Activated T-cell treated with anti-CD3 and anti-CD28 coated beads for 1 hour (primary cell): ENCODE measurements at places on chromosomes 2 and 18.
A peak's percentile ranks its signal among the peaks of the same experiment; 100 is the strongest.

DNA sequence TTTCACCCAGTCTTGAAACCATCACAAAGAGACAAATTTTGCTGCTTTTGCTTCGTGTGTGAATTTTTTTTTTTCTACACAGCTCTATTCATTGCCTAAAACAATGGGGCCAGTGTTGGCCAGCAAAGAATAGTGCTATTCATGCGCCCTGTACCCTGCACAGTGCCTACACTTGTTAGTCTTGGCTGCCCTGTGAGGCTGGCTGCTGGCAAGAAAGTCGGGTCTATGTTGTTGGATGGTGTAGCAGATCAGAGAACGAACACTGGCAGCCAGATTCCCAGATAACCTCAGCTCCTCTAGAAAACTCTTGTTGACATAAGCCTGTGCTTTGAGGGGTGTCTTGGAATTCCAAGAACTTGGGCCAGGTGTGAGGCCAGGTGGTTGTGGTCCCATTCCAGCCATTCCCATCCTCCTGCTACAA lies 455.7 kb upstream of the TCF4 start:
- DNase-seq, result no peak

DNA sequence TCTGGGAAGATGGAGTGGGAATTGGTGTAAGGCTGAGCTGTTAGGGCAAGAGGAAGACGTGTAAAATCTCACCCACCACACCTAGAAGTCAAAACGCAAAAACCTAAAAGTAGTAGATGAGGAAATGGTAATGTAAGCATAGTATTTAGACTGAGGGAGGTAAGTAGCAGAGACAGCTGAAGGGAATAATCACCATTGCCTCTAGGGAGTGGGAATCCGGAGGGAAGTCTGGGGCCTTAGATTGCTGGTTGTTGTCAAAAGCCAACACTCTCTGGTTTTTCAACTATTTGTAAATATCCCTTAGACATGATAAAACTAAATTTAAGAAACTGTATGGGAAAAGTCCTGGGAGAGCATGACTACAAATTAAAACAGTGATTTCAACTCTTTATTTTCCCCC lies 28.7 kb upstream of the MYCN start:
- no peak for DNase-seq

DNA sequence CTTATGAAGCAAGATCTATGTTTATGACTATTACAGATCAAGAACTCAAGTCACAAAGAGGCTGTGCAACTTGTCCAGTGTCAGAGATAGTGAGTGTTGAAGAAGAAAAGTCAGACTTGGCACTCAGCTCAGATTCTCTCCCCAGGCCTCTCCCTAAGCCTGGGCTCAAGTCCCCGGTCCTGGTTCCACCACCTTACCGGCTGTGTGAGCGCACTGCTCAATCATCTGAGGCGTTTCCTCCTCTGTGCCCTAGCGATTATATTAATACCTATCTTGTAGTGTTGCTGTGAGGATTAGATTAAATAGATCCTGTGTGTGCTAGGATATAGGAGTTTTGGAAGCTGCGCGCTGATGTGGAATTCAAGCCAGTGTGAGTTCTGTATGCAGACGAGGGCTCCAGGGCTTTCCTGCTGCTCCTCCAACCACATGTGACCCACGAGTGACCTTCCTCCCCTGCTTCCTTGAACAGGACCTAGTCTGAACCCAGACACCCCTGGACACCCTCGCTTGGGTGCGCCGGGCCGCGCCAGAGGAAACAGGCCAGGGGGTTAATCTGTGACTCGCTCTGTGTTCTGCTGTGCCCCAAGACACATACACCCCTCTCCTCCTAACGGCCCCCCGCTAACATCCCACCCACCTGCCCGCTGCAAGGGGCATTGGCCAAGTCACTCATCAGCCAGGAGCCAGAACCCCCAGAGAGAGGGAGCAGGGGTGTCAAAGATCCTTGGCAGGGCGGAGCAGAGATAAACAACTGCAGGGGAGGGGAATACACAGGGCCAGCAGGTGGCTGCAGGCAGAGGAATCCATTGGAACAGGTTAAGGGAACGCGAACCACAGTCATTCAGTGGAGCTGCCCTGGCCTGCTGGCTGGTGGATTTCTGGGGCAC lies 38.3 kb downstream of the TNS1 start:
- DNase-seq, result no peak

GRCh38 chr2:105781274-105781978 lies 36.7 kb downstream of the NCK2 start:
- DNase-seq, result no peak

DNA sequence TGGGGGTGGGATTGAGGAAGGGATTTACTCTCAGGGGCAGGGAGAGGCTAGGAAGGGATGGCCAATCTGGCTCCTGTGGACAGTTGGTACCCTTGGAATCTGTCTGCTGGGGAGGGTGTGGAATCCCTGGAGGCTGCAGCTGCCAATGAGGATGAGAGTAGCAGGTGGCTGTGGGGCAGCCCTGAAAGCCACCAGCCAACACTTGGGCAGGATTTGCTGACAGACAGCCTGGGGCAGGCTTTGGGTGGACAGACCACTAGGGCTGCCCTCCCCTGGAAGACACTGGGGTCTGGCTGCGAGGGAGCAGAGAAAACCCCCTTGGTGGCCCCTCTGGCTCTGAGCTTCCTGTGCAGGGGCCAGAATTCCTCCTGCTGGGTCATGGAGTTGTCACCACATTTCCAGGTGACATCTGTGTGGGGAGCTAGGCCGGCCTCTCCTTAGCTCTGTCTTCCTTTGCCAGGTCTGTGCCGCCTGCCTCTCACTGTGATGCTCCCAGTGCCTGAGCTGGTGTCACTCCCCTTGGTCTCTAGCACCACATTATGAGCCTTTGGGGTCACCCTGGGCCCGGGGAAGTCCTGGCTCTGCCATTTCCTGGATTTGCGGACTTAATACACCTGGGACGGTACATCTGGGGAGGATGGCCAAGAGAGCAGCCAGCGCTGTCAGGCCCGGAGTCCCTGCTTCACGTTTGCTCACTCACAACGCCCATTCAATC lies 13.4 kb upstream of the ARHGEF4 start:
- no peak for DNase-seq

GRCh38 chr18:56461151-56461550 lies 177.2 kb downstream of the TXNL1 start:
- no peak for DNase-seq

GRCh38 chr2:168662651-168663208 lies 139.7 kb upstream of the NOSTRIN start:
- no peak for DNase-seq

DNA sequence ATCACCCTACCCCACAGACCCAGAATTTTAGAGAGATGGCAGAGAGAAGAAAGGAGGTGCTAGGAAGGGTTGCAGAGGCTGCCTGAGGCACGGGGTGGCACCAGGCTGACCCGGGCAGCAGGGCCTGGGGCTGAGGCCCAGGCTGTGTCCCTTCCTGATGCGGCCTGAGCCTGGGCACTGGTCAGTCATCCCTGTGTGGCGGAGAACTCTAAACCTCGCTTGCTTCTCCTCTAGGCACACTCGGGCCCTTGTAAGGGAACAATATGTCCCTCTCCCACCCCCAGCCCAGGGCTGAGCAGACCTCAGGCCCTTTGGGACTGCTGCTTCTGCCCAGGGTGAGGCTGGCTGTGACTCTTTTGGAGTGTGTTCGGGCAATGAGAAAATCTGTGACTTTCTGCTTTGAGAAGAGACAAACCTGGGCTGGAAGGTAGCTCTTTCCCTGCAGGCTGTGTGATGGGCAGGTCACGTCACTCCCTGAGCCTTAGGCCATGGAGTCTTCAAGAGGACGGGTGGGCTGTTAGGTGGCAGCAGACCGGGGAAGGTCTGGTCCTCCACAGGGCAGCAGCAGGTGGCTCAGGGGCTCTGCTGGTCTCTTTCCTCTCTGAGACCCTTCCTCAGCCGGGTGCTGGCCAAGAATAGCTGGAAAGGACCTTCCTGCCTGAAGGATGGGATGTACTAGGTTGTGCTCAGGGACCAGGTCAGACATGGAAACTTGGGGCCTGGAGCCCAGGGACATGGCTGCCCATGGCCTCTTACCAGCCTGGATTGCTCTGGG lies 96.8 kb downstream of the GLI2 start:
- DNase-seq, result no peak

- DNase-seq, result no peak
Observed at GRCh38 chr2:45323344-45323743, 287.7 kb downstream of the SRBD1 start.

- no peak for DNase-seq
Observed at GRCh38 chr2:232491139-232491780, 3.6 kb upstream of the ECEL1 start.

GRCh38 chr2:62462211-62462610 lies 43.8 kb downstream of the TMEM17 start:
- DNase-seq, result no peak

DNA sequence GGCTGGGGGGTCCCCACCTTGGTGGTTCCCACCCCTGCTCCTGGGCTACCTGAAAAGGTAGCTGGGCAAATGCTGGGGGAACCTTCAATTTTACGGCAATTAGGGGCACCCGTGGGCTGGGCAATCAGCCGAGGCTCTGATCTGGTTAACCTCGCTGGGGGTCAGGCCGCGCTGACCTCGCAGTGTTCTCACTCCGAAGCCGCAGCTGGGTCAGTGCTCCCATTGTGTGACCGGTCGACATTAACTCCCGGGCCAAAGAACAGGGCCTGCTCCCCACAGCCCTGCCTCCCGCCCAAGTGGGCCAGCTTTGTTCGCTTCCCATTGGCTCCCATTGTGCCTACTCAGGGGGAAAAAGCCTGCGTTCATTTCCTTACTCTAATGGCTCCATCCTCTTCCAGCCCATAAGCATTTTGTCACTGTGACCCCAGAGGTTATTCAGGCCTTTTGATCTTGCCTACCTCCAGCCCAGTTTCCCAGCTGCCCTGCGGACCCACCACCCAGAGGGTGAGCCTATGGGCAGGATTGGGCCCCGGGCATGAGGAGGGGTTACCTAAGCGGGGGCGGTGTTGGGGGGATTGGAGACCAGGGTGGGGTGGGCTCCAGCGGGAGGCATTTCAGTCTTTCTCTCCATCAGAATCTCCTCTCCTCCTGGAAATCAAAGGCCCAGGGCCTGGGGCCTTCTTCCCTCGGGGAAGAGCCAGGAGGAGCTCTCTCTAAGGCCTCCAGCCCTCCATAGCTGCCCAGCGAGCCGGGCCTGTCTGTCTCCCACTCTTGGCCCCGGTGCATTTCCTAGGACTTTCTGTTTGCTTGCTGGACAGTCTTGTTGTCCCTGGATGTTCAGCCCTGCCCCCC lies 90.1 kb downstream of the MYCN start:
- DNase-seq, result no peak

- no peak for DNase-seq
Observed at GRCh38 chr2:71675296-71675695, 221.9 kb downstream of the DYSF start.

- no peak for DNase-seq
Observed at GRCh38 chr18:51195451-51196117, 1.9 kb downstream of the MEX3C start.

- peak; percentile 26 for DNase-seq
Observed at GRCh38 chr2:29000481-29000880, 19.4 kb downstream of the TOGARAM2 start.

GRCh38 chr2:132652474-132652873 lies 17.5 kb downstream of the LYPD1 start:
- no peak for DNase-seq

- DNase-seq, result no peak
Observed at GRCh38 chr2:215594766-215595165, 158.9 kb upstream of the FN1 start.

DNA sequence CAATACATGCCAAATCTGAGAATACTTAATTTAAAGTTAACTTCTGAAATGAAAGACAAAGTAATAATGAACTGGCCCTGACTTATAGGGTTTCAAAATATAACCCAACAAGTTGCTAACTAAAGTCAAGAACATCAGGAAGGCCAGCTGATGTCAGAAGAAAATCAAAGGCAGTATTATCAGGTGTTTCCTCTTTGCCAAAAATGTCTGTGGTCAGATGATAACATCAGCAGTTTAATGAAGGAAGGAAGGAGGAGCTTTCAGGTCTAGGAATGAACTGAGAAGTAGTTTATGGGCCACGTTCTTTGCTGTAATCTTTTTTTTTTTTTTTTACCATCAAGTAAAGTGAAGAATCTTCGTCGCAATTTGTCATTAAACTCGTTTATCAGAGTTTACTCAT lies 40.9 kb downstream of the CDH2 start:
- DNase-seq, result no peak

GRCh38 chr2:240160291-240161086 lies 20.0 kb upstream of the OTOS start:
- DNase-seq, result no peak

DNA sequence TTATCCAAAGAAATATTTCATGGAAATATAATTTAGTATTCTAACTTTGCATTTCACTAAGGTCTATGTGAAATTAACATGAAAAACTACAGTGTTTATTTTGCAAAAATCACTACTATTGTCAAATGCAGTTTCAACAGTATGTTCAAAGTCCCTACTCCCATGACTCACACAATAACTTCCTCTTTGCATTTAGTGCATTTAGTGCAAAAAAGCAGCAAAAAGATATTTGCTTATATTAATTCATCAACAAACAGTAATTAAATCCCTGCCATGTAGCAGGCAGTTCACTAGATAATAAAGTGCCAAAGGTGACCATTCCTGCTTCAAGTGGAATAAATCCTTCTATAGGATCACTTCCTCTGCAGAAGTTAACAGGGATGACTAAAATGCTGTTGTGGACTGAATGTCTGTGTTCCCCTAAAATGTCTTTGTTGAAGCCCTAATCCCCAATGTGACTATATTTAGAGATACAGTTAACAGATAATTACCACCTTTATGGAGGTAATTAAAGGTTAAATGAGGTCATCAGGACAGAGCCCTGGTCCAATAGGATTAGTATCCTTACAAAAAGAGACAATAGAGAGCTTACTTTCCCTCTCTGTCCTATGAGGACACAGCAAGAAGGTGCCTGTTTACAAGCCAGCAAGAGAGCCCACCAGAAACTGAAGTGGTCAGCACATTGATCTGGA lies 61.7 kb downstream of the STK39 start:
- DNase-seq, result no peak

- DNase-seq, result no peak
Observed at GRCh38 chr18:10424585-10425307, 29.7 kb upstream of the APCDD1 start.

DNA sequence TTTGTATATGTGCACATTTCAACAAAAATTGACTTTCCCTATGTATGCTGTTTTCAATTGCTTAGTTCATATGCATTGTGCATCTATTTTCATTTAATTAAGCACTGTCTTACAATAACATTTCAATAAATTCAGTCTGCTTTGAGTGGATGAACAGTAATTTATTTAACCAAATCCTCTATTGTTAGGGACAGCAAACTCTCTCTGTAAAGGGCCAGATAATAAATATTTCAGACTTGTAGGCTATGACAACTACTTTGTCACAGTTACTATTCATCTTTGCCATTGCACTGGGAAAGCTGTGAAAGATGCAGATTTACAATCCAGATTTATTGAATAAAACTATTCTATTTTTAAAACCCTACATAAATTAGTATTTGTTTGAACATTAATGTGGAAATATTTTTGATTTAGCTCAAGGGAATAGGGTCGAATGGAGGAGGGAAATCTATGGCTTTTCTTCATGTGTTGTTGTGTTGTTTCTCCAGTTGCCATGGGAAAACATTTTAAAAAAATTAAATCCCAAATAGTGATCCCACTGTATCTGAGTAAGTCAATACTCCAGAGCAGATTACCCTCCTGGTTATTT lies 14.2 kb upstream of the RAB27B start:
- DNase-seq, result no peak
